CD8-positive, alpha-beta T cell (primary cell): ENCODE measurements at places on chromosomes 16 and 17. TPM values are rescaled to one million over a fixed set of nuclear protein-coding genes. Genes with fewer than 3 reads are reported as not detected.

DNA sequence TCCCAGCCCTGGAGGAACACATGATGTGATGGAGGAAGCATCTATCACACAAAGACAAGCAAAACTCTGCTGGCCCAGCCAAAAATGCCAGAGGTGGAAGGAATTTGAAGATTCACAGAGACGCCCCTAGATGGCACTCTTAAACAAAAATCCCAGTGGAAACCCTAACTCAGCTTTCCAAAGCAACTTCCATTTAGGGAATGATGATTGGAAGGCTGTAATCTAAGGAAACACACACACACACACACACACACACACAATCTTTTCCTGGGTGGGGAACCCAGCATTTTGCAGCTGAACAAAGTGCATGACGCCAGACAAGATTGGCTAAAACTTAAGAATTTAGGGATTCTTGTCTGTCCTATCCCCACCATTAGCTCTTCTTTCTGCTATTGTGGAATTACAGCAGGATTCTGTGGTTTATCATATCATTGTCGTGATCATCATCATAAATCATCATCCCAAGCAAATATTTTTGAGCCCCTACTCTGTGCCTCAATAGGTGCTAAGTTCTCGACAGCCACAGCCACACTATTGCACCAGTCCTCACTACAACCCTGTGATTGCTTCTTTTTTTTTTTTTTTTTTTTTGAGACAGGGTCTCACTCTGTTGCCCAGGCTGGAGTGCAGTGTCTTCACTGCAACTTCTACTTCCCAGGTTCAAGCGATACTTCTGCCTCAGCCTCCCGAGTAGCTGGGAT lies 1.6 kb upstream of the LDAF1 start:
- no peak for DNase-seq

The KRTAP2-3 gene
- not detected for total RNA-seq

The CIITA gene
- total RNA-seq = 5.8 TPM

DNA sequence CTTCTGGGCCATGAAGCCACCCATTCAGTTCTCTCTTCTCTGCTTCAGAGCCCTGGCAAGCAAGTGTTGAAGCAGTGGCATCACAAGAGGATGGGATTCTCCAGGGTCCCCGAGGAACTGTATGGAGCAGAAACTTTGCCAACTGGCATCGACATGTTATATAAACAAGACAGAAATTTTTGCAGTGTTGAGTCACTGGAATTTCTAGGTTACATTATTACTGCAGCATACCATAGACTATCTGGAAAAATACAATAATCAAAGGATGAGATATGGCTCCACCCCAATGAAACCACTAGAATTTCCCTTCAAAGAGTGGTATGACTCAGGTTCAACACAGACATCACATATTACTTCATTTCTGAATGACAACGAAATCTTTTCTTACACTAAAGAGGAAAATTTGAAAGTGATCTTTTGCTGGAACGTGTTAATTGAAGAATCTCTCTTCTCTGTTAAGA lies 343.0 kb upstream of the DYNLRB2 start:
- no peak for DNase-seq

DNA sequence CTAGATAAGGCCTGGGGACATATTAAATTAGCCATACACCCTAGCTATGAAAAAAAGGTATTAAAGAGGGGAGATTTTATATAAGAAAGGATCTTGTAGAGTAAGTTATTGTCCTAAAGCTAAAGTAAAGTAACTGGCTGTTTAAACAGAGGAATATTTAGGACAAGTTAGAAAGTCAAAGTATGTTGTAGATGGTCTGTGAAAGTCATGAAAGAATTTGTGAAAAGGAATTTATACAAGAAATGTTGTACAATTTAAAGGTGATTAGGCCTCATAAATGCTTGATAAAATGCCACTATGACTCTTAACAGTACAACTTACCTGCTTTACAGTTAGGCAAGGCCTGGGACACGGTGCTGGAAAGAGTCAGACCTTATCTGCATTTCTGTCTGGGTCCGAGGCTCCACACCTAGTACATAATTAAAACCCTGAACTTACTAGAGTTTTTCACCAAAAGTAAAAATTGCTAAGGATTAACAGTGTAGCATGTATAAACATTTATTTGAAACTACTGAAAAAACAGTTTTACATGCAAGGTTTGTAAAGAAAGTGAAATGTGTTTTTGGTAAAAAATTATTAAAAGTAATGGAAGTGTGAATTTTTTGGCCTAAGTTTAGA lies 445.3 kb upstream of the TOM1L1 start:
- no peak for DNase-seq

The SOST gene
- total RNA-seq = not detected

The CHST4 gene
- total RNA-seq = not detected
